NB4 (cell line): ENCODE measurements at places on chromosomes 3 and 15.

GRCh38 chr3:106985721-106986120 is 391.5 kb upstream of the CCDC54 start:
- DNase-seq, result no peak

GRCh38 chr3:60949146-60949545 is 302.1 kb downstream of the FHIT start:
- no peak for DNase-seq

DNA sequence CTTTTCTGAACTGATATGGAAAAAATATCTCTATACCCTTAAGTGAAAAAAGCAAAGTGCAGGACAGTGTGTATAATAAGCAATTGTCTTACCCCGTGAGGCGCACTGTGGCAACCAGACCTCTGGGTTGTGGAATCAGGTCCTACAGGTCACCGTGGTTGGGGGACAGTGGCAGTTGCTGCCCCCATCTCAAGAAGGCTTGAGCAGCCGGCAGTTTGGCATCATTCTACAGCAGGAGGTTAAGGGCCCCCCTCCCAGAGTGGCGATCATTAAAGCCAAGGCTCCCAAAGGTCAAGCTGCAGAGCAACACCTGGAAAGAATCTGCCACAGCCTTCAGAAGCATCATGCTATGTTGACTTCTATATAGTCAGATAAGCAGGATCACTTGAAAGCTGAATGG is 56.1 kb upstream of the HERC1 start:
- no peak for DNase-seq

DNA sequence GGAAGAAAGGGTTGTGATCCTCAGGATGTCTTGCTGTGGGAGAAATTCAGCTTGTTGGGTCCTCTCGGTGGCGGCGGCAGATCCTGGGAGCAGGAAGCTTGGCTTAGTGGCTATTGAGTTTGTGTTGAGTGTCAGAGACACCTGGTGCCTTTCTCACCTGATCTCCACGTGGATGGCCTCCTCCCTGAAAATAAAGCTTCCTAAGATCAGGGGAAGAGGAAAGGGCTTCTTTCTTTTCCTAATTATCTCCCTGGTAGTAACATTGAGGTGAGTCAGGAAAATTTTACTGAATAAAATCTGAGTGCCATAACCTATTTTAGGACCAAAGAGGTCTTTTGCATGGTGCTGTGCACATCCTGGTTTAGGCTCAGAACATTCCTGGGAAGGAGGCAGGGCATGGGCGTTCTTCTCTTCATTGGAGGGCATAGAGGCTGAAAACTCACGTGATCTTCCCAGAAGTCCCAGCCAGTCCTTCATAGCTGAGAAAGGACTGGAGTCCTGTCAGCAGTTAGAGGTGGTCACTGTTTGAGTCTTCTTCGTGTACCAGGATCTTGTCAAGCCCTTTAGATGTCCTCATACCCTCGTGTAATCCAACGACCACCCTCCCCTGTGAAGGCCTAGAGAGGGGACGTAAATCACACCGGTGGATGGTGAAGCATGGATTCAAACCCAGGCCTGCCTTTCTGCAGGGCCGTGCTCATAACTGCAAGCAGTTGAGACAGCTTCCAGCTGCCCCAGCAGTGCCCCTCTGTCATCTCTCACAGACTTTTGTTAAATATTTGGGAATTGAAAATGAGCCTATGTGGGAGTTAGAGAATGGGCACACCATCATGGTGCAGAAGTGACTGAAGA is 1.1 kb downstream of the CMTM8 start:
- peak; percentile 16 for DNase-seq
